Inflammatory macrophage treated with lipopolysaccharide for 1 hour (primary cell): ENCODE measurements at places on chromosomes 4 and X.
A peak's percentile ranks its signal among the peaks of the same experiment; 100 is the strongest.

DNA sequence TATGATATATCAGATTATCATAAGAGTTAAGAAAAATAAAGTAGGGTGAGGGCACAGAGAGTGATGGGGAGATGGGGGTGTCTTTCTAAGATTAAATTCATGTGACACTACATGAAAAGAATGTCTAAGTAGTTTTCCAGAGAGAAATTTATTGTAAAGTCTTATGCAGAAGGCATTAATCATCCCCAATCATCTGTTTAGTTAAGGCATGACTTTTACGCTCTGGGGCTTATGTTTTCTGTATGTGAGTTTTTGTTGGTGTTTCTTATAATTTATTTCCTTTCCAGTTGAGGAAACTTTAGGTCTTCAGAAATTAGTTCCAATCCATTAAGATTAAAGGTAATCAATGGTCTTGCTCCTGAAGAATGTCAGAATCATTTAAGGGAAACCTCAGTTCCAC is 383.0 kb upstream of the GALNT7 start:
- no peak for DNase-seq

DNA sequence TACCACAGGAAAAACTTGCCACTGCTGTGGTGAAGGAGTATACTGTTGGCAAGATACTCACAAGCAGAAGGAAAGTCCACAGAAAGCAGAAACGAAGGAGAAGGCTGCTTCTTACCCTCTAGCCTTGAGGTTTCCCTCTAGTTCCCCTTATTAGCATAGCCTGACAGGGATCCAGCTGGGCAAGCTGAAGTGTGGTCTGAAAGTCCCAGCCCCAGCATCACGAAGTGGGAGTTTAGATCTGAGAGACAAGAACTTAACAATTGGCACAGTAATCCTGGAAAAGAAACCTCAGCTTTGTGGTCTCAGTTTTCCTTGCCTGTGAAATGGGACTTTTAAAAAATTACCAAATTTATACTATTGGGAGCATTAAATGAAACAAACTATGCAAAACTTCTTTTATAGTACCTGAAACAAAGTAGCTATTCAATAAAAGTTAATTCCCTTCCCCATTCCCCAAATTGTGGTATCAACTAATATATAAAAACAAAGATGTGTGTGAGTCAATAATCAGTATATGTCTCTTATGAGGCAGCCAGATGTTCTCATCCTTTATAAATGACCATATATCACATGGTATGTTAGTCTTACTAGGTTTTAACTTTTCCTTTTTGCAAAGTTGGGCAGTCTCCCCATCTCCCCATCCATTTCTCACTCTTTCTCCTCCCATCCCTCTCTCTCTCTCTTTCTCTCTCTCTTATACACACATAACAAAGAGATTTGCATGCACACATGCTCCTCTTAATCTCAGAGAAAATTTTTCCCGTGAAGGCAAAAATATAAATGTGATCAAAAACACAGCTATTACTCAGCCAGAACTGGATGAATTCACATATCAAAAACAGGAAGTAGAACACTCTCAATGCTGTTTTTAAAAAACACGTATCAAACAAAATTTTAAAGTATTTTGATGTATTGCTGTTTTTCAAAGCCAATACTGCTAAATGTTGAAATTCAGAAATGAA is 57.8 kb downstream of the SCFD2 start:
- peak; percentile 52 for DNase-seq

- DNase-seq: peak; percentile 32
Measured at GRCh38 chr4:168847771-168848502, 162.1 kb downstream of the CBR4 start.

DNA sequence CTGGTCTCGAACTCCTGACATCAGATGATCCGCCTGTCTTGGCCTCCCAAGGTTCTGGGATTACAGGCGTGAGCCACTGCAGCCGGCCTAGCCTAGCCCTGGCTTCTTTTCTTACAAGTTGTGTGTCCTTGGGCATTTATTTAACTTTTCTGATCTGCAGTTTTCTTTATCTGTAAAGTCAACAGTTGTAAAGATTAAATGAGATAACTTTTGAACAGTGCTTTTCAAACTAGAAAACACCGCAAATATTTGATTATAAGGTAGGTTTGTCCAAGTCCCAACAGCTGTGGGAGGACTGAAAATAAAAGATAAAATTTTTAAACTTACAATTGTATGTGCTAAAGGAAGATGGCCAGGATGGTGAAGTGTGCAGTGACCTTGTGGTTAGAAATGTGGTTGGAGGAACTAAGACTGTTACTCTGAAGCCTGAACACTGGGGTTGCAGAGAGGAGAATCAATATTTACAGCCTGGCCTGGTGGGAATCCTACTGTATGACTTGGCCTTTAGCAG is 44.8 kb downstream of the GSX2 start:
- no peak for DNase-seq

GRCh38 chrX:74325130-74326059 is 21.4 kb downstream of the ZCCHC13 start:
- no peak for DNase-seq

DNA sequence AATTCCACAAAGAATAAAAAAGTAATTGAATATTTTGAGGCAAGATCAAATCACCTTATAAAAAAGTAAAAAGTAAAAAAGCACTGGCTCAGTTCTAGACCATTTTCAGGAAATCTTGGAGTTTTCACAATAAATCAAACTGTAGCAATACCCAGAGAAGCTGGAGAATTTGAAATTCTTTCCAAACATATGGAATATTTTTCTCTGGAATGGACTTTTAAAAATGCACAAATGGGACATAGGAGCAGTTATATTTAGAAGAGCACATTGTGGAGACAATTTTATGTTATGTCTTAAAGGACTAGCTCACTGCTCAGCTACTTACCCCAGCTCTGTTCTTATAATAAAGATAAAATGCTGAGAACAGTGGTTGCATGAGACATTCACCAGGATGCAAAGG is 211.9 kb upstream of the KIT start:
- no peak for DNase-seq

- DNase-seq: peak; percentile 12
Measured at GRCh38 chrX:39779952-39780783, 317.6 kb downstream of the BCOR start.
